Lower lobe of right lung (tissue), 2 donors: ENCODE measurements at places on chromosomes 7 and 10. TPM values are rescaled to one million over a fixed set of nuclear protein-coding genes. Genes with fewer than 3 reads are reported as not detected.

The EN2 gene
- total RNA-seq = not detected

The NKX1-2 gene
- not detected for total RNA-seq

GRCh38 chr7:156655983-156656382 is 15.4 kb downstream of the RNF32 start:
- no peaks in the 10 kb centered on the region for H3K4me1 ChIP-seq
- H3K36me3 ChIP-seq = no peaks in the 10 kb centered on the region
- no peak for DNase-seq
- no peak overlapping the region for H3K27ac ChIP-seq
- H3K4me3 ChIP-seq = no peak overlapping the region

GRCh38 chr10:76679030-76679429 is 958.6 kb downstream of the KCNMA1 start:
- no peak overlapping the region for H3K27ac ChIP-seq
- H3K4me1 ChIP-seq = no peaks in the 10 kb centered on the region
- no peak overlapping the region for H3K4me3 ChIP-seq

- no peak for DNase-seq
- no peak overlapping the region for H3K27ac ChIP-seq
- no peaks in the 10 kb centered on the region for H3K27me3 ChIP-seq
- no peak overlapping the region for H3K4me3 ChIP-seq
- no peaks in the 10 kb centered on the region for H3K4me1 ChIP-seq
- H3K36me3 ChIP-seq = no peaks in the 10 kb centered on the region
These were observed 16.3 kb upstream of the GLI3 start for GRCh38 chr7:42253316-42253715.

GRCh38 chr7:134637934-134638719 is 8.5 kb upstream of the BPGM start:
- H3K4me3 ChIP-seq = no peak overlapping the region
- H3K27me3 ChIP-seq = no peaks in the 10 kb centered on the region
- no peak for DNase-seq
- peaks cover 23% of the 10 kb centered on the region for H3K4me1 ChIP-seq
- H3K36me3 ChIP-seq = no peaks in the 10 kb centered on the region

- DNase-seq = peak; percentile 92
- H3K4me3 ChIP-seq = no peak overlapping the region
- H3K27ac ChIP-seq = no peak overlapping the region
- H3K36me3 ChIP-seq = peaks cover 62% of the 10 kb centered on the region
These were observed 21.6 kb upstream of the AP5Z1 start for GRCh38 chr7:4753598-4754432.

- H3K36me3 ChIP-seq = no peaks in the 10 kb centered on the region
- no peak overlapping the region for H3K4me3 ChIP-seq
- H3K27me3 ChIP-seq = no peaks in the 10 kb centered on the region
- DNase-seq = peak; percentile 41
- no peak overlapping the region for H3K27ac ChIP-seq
These were observed 40.1 kb downstream of the KCNH2 start for GRCh38 chr7:150937848-150938561.
